GF-D8 (cell line): ENCODE measurements at places on chromosomes 7 and 10.

- no peak for DNase-seq
Observed at GRCh38 chr10:75021379-75022249, 89.8 kb upstream of the SAMD8 start.

- DNase-seq: no peak
Observed at GRCh38 chr7:6442114-6442513, 5.6 kb downstream of the DAGLB start.

GRCh38 chr10:72682638-72683037 is 9.3 kb upstream of the MCU start:
- peak; percentile 67 for DNase-seq

DNA sequence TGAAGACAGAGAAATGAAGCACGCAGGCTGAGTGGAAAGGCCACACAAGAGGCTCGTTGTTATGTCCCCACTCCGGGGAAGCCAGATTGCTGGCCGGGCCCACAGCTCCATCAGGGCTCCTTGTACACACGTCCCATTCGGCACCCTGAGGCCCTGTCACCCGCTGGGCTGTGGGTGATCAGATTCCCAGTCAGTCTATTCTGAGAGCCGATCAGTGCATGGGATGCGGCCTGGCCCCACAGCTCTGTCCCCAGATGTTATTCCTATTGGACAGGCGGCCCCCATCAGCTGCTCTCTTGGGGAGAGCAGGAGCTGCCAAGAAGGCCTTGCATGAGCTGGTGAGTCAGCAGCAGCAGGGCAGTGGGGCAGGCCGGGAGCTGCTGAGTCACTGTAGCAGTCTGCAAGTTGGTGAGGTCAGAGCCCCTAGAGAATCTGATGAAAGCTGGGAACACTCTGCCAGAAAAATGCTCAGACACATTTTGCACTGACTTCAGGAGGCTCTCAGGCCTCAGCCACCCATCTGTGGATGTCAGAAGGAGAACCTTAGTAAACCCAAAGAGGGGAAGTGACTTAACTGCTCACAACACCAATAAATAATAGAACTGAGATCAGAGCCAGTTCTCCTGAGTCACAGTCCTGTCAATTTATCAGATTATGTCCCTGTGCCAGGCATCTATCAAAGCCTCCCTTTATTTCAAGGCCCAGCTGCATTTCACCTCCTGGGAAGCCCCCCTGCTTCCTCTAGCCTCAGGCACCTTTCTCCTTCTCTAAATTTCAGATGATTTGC is 9.4 kb upstream of the PSAP start:
- DNase-seq: peak; percentile 82

- no peak for DNase-seq
Observed at GRCh38 chr7:69708857-69709256, 110.6 kb downstream of the AUTS2 start.

DNA sequence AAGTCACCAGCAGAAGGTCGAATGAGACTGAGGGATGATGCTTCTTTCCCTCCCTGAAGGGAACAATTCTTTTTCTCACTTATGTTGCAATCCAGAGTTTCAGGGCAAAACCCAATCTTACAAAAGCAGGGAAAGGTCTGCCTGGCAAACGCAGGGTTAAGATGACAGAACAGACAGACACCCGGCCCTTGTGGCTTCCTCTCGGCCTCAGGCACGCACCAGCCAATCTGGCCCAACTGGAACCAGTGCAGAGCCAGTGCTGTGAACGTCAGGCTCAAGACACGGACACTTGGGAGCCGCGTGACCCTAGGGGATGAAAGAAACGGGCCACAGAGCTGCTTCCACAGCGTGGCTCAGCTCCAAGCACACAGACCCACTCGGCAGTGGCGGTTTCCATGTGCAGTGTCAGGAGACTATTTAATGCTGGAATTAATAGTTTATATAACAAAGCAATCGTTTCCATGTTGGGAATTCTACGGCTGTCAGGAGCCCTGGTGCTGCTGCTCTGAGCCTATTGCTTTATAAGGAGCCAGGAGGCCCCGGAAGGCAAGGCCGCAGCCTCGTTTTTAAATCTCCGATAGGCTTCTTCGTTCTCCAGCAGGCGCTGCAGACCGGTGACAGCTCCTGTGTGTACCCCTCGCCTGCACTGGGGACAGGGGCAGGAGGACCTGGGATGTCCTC is 198.4 kb downstream of the DIP2C start:
- no peak for DNase-seq

GRCh38 chr7:155284496-155285274 is 13.0 kb upstream of the INSIG1 start:
- no peak for DNase-seq

GRCh38 chr7:107327986-107328569 is 141.8 kb upstream of the GPR22 start:
- no peak for DNase-seq
